ENCODE measurements at places on chromosomes 5 and 9. TPM values are rescaled to one million over a fixed set of nuclear protein-coding genes. Genes with fewer than 3 reads are reported as not detected.

DNA sequence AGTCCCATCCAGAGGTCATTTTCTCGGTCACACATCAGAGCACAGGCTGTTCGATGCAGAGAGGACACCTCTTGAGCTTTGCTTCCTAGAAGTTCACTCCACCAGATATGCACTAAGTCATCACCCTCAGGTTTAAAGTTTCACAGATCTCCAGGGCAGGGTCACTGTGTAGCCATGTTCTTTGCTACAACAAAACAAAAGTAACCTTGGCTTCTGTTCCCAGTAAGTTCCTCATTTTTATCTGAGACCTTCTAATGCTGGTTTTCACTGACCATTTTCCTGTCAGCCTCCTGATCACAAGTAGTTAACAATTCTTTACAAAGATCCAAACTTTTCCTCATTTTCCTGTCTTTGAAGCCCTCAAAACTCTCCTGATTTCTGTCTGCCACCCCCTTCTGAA, 97.5 kb upstream of the CTSV start:
- H3K4me1 ChIP-seq, result no peaks in the 10 kb centered on the region
- no peak for DNase-seq
- no peaks in the 10 kb centered on the region for H3K27me3 ChIP-seq
- H3K4me3 ChIP-seq, result no peak overlapping the region
- no peak overlapping the region for H3K27ac ChIP-seq

- no peak overlapping the region for H3K27ac ChIP-seq
- no peaks in the 10 kb centered on the region for H3K36me3 ChIP-seq
- DNase-seq, result no peak
- H3K27me3 ChIP-seq, result no peaks in the 10 kb centered on the region
- H3K4me1 ChIP-seq, result no peaks in the 10 kb centered on the region
Observed at GRCh38 chr5:65556718-65557117, 6.2 kb downstream of the CENPK start.

The ZDHHC11 gene
- total RNA-seq, result 14.3 TPM

The FAM151B gene
- 9.3 TPM for total RNA-seq

The PCDHGA6 gene
- 12.3 TPM for total RNA-seq

The LPAR1 gene
- total RNA-seq, result 158 TPM

The ADGRD2 gene
- total RNA-seq, result 0.50 TPM

The MLANA gene
- total RNA-seq, result 1.7 TPM
